ENCODE measurements at places on chromosomes 7 and 10. TPM values are rescaled to one million over a fixed set of nuclear protein-coding genes. Genes with fewer than 3 reads are reported as not detected.

EBF3 gene
- 7.5 TPM for polyA plus RNA-seq

SPACDR gene
- 1.4 TPM for polyA plus RNA-seq

PON1 gene
- 2.3 TPM for polyA plus RNA-seq

NODAL gene
- 0.33 TPM for polyA plus RNA-seq

ASZ1 gene
- polyA plus RNA-seq: not detected

GJD4 gene
- 0.09 TPM for polyA plus RNA-seq

PAPOLB gene
- polyA plus RNA-seq: 0.03 TPM

ADRB1 gene
- 0.64 TPM for polyA plus RNA-seq

DNA sequence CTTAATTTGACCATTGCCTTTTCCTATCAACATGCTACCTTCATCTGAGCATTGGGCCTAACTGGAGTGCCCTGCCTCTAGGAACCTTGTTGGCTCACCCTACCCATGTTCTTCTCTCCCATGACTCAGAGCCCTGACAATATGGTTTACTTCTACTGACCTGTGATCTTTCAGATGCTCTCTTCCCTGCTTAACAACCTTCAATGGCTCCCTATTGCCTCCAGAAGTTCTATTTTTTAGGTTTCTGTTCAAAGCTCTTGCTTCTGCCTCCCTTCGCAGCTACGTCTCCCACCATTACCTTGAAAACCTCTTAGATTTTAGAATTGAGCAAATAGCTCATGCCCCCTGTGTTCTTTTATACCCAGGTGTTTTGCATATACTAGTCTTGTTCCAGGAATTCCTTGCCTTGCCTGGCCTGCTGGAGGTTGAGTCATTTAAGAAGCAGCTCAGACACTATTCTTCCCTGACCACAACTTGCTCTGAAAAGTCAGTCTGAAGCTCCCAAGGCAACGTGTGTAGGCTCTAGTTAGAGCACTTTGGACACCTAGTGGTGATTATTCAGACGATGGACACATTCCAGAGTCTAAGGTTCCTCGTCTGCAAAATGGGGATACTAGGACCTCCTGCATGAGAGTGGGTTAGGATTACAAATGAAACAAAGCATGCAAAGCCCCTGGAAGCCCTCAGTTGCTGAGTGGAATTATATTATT lies 64.4 kb upstream of the EMX2 start:
- DNase-seq: peak; percentile 33

- DNase-seq: no peak
These were observed 94.4 kb upstream of the ADCY1 start for GRCh38 chr7:45479781-45480180.

DNA sequence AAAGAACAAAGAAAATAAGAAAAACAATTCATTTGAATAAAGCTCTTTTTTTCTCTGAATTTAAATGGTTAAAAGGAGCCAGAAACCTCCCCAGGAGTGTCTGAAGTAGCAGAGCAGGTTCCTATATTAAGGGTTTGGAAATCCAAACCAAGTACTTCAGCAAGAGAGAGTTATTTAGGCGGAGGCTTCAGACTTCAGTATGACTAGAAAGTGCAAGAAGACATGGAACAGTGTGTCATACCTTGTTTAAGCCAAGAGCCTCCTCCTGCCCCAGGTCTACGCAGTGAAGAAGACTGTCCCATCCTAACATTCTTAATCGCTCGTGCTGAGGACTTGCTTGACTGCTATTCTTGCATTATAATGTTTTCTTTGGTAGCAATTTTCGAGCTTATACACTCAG lies 51.3 kb downstream of the ODAD2 start:
- DNase-seq: no peak

- no peak for DNase-seq
These were observed 20.5 kb upstream of the RASGEF1A start for GRCh38 chr10:43287056-43288007.

DNA sequence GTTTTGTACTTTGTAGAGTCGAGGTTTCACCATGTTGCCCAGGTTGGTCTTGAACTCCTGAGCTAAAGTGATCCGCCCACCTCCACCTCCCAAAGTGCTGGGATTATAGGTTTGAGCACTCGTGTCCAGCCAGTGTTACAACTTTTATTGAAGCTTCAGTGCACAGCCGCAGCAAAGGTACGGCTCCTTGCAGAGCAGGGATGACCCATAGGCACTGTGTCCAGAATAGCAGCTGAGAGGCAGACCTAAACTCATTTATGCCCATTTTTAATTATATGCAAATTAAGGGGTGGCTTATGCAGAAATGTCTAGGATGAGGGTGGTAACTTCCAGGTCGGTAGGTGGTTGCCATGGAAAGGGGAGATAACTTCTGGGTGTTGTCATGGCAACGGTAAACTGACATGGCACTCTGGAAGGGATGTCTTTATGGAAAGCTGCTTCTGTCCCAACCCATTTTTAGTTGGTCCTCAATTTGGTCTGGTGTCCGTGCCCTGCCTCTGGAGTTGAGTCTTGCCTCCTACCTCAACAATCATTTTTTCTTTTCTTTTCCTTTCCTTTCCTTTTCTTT lies 22.7 kb downstream of the NYAP1 start:
- no peak for DNase-seq

- no peak for DNase-seq
These were observed 216.2 kb downstream of the KIAA1217 start for GRCh38 chr10:24425151-24425550.

DNA sequence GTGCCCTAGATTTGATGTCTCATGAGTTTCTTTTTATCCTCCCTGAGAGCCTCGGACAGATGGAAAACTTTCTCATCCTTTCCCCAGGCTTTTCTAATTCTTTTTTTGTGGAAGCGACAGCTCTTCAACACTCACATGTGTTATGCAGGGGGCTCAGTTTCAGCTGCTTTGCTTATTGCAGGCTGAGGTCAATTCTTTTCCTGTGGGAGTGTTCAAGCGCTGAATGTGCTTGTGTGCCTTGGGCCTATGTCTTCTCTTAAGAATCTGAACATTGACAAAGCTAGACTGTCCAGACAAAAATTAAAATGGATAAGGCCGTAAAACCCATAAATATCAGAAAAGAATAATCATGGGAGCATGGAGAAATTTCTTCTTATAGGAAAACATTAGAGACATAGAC lies 125.2 kb upstream of the STEAP4 start:
- no peak for DNase-seq

- DNase-seq: no peak
These were observed 397.6 kb downstream of the MAGI2 start for GRCh38 chr7:79055722-79056415.

DNA sequence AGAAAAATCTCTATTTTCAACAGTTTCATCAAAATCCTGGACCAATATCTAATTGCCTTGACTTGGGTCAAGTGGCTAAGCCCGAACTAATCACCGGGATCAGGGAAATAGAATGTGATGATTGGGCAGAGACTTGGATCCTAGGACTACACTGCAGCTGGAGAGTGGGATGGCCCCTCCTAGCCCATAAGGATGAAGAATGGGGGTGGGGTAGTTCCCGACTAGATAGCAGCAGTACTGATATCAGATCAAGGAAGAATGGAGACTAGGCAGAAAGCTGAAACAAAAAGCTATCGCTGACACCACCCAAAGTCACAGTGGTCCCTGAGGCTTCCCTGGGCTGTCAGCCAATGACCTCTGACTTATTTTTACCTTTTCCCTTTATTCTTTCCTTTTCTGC lies 160.4 kb upstream of the PHYHIPL start:
- no peak for DNase-seq

DNA sequence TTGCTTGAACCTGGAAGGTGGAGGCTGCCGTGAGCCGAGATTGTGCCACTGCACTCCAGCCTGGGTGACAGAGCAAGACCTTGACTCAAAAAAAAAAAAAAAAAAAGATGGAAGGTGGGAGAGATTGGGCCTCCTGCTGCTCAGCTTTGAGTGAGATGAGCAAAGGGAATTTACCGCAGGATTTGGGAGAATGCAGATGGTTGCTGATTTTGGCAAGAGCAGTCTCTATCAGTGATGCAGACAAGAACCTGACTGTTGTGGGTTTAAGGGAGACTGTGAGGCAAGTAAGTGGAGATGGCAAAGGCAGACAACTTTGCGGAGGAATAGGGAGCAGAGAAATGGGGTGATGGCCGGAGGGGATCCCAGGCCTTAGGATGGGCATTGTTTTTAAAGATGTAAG lies 1140.8 kb upstream of the AUTS2 start:
- no peak for DNase-seq

- DNase-seq: no peak
These were observed 4.3 kb upstream of the ANKRD61 start for GRCh38 chr7:6026820-6027311.

DNA sequence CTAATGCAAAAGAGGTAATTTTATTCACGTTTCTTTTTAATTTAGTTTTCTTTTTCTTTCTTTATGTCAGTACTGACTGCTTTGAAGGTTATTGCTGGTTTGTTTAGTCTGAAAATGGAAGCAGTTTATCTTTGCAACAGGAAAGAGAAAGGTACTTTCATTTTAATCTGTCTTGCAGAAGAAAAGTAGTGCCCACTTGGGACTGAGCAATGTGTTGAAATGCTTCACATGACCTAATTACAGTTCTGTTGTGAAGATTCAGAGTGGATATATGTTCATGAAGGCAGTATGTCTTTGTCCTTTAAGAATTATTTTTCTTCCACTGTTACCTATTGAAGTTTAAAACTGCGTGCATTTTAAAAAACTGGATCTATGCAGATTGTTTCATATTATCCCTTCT lies 80.1 kb downstream of the ANKIB1 start:
- peak; percentile 59 for DNase-seq

DNA sequence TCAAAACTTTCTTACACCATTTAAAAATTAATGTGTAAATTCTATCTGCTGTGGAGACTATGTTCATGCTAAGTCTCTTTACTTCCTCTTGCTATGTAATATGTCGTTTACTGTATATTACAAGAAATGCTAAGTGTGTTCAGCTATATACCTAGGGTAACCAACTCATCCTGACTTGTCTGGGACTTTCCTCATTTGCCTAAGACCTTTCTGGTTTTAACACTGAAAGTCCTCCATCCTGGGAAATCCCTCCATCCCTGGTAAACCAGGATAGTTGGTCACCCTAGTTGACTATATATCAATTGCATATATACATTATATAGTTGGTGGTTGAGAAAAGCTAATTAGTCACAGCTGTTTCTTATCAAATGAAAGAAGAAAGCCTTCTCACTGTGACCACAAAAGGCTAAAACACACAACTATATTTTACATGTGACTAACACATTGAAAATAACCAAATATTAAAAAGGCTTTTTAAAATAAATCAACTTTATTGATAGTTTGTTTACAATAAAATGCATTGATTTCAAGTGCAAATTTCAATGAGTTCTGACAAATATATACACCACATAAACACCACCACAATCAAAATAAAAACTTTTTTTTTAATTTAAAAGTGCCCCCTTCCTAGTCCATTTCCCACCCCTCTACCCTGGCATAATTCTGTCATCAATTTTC lies 167.7 kb upstream of the INHBA start:
- DNase-seq: no peak

DNA sequence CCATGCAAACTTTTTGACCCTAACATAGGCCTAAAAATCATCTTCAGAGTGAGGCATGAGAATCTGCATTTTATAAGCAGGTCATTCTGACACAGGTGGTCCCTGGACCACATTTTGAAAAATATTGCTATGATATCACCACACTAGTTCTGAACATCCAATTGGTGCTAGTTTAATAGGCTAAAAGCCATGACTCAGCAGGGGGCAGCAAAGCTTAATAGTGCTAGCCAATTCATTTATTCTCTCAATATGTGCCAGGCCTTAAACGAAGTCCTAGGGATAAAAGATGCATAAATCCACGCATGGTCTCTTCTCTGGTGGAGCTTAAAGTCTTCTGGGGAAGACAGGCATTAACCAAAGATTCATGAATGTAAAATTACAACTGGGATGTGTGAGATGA lies 10.2 kb upstream of the SLC25A28 start:
- peak; percentile 29 for DNase-seq

DNA sequence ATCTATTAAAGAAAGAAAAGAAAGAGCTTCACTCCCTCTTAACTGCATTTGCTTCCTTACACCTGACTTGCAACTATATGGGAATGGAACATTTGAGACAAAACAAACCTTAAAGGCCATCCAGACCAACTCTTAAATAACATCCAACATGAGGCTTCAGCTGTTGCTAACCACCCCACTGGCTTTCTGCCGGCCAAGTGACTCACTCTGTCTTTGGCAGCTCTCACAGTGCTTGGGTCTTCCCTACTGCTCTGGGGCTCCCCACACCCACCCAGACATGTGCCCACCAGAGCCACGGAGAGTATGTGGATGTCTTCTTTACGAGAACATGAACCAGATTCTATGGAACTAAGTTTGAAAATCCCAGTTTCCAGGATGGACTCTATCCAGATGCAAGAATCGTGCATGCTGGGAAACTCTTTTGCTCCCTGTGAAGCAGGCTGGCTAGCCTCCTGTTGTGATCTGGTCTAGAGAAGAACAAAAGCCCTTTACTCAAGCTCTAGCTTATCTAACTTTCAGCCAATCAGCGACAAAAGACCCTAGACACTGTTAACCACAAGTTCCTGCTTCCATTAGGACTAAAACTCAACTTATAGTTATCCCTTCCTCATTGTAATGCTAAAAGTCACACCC lies 245.7 kb downstream of the TCERG1L start:
- DNase-seq: no peak

All from large intestine (tissue), 12 donors.